RCC 7860 (cell line): ENCODE measurements at places on chromosomes 4 and X.

GRCh38 chrX:123860983-123861382, 1.1 kb downstream of the XIAP start:
- no peak for DNase-seq

DNA sequence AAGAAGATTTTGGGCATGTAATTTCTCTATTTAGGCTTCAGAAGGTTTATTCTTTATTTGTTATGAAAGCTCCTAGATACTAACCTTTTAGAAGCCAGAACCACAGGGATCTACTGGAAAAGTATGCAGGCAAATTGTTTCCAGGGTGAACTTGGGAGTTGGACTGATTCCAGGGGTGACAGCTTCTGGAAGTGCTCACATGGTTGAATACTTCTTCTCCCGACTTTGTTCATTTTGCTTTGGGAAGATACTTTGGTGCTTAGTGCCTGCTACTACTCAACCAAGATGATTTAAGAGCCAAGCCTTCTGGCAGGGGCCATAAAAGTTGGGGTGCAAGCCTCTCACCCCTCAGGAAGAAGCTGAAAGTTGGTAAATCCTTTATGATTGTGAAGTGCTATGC, 445.6 kb downstream of the ACTRT1 start:
- DNase-seq = no peak

GRCh38 chr4:3339577-3339976, 46.8 kb downstream of the RGS12 start:
- DNase-seq = no peak

DNA sequence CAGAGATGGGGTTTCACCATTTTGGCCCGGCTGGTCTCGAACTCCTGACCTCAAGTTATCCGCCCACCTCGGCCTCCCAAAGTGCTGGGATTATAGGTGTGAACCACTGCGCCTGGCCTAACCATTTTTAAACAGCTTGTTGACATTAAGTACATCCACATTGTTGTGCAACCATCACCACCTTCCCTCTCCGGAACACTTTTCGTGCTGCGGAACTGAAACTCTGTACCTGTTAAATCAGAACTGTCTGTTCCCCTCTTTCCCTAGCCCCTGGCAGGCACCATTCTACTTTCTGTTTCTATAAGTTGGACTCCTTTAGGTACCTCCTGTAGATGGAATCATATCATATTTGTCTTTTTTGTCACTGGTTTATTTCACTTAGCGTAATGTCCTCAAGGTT, 9.5 kb downstream of the FHDC1 start:
- DNase-seq = no peak

DNA sequence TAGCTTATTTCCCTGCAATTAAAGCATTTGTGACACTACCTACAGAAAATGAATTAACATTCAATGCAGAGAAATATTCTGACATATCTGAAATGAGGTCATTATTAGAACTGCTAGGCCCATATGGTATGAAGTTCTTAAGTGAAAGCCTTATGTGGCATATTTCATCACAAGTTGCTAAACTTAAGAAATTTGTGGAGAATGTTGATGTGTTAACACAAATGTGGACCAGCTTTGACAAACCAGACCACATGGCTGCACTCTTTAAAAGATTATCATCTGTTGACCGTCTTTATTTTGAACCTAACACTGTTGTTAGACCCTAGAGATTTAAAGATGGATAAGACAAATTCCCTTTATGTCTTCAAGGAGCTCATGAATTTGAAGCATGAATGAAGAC, 1024.1 kb downstream of the RPA4 start:
- DNase-seq = no peak
